ENCODE measurements at places on chromosomes 3 and 15.

GRCh38 chr15:35936284-35936683 lies 390.3 kb upstream of the DPH6 start:
- DNase-seq: no peak

- no peak for DNase-seq
These were observed 23.4 kb downstream of the GTF2E1 start for GRCh38 chr3:120765830-120766493.

DNA sequence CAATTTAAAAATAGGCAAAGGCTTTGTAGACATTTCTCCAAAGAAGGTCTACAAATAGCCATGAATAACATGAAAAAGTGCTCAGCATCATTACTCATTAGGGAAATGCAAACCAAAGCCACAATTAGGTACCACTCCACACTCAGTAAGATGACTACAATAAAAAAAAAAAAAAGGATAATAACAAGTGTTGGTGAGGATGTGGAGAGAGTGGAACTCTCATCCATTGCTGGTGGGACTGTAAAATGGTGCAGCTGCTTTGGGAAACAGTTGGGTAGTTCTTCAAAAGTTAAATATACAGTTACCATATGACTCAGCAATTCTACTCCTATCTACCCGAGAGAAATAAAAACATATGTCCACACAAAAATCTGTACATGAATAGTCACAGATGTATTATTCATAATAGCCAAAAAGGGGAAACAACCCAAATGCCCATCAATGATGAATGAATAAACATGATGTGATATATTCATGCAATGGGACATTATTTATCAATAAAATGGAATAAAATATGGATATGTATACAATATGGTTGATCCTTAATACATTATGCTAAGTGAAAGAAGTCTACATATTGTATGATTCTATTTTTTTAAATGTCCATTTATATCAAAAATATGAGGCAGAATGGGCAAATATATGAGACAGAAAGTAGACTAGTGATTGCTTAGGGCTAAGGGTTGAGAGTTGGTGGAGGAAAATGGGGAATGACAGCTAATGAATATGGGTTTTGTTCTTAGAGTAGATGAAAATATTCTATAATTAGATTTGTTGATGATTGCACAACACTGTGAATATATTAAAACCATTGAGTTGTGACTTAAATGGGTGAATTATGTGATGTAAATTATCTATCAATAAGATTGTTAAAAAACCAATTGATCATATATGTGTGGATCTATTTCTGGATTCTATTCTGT lies 66.1 kb upstream of the SMAD3 start:
- DNase-seq: no peak

- DNase-seq: no peak
These were observed 28.0 kb upstream of the PTX3 start for GRCh38 chr3:157408499-157409149.

GRCh38 chr3:184635126-184635525 lies 73.5 kb downstream of the EPHB3 start:
- no peak for DNase-seq

GRCh38 chr15:85379403-85380131 lies 836 bp upstream of the AKAP13 start:
- peak; percentile 68 for DNase-seq

- no peak for DNase-seq
These were observed 25.9 kb upstream of the SMAD3 start for GRCh38 chr15:67039384-67040075.

GRCh38 chr3:88150371-88150770 lies 612 bp downstream of the C3orf38 start:
- peak; percentile 29 for DNase-seq

DNA sequence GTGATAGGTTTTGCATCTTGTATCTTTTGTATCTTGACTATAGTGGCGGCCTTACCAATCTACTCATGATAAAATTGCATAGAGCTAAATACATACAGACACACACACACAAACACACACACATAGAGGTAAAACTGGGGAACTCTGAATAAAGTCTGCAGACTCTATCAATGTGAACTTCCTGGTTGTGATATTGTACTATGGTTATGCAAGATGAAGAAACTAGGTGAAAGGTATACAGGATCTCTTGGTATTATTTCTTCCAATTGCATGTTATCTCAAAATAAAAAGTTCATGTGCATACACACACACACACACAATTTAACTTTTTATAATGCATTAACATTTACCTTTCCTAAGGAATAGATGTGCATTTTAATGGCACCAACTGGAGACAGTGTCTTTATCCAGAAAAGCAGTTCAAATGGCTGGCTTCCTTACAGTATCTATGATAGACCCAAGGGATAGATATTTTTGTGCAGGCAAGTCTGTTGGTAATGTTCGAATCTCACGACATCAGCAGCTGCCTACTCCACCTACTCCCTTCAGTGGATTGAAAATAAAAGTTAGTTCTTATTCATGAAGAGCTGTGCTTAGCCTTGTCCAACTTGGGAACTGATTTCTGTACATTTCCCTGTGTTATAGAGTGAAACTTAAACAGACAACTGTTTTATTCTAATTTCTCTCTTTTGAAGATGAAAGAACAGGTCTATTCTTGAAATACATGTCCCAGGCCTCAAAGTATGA lies 46.9 kb upstream of the SPRED1 start:
- no peak for DNase-seq

DNA sequence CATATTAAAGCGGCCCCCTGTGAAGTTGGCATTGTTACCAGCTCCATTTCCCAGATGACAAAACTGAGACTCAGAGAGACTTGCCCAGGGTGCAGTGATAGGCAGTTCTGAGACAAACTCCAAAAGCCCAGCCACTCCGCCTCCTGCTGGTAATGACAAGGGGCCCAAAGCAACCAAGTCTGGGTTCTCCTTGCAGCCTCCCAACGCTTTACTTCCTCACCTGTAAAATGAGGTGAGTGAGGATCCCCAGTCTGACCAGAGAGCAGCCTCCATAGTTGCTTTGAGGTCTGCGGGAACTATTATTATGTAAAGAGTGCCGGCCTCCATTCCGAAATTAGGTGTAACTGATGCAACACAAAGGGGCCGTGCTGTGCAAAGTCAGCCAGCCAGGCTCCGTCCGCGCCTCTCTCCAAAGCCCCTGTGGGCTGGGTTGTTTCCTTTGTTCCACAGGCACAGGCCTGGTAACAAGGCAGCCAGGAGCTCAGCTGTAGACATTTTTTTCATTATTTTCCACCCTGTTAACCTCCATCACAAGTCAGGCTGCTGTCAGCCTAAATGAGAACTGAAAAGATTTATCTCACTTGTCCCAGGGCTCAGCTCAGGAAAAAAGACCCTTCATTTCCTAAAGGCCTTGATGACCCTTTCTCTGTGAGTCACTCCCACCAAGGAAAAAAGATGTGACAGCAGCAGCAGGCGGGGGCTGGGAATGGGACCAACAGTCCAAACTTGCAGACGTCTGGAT lies 139.1 kb upstream of the RAD18 start:
- no peak for DNase-seq

GRCh38 chr3:83873550-83873949 lies 1085.2 kb upstream of the CADM2 start:
- no peak for DNase-seq

DNA sequence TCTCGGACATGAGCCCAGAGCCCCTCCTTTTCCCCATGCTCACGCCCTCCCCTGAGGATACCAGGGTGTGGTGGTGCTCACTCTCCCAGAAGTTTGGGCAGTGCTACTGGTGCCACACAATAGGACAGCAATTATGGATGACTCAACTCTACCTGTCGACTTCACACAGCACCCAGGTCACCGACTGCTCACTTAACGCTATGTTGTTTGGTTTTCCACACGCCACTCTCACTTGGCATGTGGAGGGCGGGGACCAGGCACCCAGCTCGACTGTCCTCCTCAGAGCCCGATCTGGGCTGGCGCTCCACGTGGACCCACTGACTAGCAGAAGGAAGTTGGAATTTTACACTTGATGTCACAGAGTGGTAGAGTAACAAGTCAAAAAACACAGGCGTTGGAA lies 30.9 kb downstream of the STIMATE start:
- DNase-seq: no peak

DNA sequence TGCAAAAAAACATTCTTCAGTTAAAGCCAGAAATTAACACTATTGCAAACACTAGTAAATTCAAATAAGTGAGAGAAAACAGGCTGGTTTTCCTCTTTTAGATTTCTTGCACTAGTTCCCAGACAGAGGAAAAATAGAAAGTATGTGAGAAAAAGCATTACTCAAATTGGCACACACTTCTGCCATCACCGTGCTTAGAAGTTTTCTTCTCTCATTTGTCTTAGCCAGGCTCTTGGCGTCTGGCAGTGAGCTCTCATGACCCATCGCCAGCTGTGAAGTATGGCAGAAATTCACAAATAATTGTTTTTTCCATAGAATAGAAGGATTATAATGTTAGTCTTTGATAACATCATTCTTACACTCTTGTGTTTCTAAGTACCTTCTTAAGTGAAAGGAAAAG lies 515.9 kb downstream of the GBE1 start:
- no peak for DNase-seq

DNA sequence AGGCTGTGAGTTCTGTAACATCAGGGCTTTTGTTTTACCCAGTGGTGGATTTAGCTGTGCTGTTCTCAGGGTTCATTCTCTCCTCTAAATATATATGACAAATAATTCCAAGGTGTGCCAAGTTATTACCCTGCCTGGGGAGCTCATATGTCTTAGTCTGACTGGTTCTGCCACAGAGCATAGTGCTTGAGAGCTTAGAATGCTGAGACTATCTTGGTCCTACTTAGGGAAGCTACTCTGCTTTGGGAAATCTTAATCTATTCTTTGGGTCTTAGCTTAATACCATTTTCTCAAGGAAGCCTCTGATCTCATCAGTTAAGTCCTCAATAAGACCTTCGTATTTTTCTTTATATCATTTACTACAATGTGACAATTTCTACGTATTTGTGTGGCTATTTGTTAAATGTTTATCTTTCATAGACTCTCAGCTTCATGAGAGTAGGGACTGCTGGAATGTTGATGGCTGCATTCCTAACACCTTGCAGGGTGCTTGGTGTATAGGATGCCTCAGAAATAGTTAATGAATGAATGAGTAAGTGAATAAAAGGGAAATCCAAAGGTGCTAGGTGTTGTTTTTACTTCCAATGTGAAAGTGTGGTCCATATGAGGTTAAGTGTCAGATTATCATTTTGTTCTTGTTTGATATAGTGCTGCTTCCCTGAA lies 1.8 kb downstream of the OTOL1 start:
- no peak for DNase-seq

DNA sequence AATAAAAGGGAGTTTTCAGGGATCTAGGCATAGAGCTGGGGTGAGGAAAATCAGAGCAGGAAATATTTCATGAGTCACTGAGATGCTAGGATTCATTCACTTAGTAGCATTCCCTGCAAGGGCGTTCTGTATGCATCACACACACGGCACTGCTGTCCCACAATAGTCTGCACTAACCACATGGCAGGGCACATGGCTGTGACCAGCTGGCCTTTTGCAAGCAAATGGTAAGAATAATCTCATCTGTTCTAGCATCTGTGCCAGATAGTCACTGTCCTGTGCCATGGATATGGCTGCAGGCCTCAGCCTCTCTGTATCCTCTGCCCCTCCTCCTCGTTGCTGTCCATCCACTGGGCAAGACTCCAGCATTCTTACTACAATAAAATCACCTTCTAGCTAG lies 37.8 kb downstream of the BOC start:
- DNase-seq: no peak

DNA sequence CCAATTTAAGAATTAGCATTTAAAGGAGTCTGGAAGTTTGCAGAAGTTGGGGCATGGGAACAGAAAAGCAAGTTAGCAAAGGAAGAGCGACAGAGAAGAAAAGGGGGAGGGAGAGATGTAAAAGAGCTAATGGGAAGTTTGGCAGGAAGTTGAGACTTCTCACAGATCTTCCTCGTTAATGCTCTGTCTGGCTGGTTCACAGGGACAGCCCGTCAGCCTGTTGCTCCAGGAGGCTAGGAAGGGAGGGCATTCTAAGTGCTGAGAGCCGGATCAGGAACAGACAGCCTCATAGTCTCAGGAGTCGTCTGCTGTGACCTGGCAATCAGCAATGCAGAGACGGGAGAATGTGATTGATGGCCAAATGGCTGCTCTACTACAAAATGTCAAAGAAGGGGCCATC lies 150.3 kb downstream of the AGBL1 start:
- no peak for DNase-seq

- DNase-seq: no peak
These were observed 34.3 kb upstream of the NEO1 start for GRCh38 chr15:73017987-73018386.

DNA sequence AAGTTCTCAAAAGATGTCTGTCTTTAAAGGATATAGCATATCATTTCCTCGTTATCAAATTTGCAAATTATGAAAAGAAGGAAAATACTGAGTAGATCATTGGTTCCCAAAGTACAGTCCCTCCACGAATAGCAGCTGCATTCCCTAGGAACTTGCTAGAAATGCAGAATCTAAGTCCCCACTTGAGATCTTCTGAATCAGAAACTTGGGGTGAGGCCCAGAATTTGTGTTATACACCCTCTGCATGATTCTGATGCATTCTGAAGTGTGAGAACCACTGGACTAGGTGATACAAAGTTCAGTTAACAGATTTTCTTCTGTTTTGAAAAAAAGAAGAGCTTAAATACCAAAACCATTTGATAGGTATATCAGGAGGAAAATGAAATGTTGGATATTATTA lies 77.1 kb downstream of the SLC25A26 start:
- DNase-seq: peak; percentile 48

DNA sequence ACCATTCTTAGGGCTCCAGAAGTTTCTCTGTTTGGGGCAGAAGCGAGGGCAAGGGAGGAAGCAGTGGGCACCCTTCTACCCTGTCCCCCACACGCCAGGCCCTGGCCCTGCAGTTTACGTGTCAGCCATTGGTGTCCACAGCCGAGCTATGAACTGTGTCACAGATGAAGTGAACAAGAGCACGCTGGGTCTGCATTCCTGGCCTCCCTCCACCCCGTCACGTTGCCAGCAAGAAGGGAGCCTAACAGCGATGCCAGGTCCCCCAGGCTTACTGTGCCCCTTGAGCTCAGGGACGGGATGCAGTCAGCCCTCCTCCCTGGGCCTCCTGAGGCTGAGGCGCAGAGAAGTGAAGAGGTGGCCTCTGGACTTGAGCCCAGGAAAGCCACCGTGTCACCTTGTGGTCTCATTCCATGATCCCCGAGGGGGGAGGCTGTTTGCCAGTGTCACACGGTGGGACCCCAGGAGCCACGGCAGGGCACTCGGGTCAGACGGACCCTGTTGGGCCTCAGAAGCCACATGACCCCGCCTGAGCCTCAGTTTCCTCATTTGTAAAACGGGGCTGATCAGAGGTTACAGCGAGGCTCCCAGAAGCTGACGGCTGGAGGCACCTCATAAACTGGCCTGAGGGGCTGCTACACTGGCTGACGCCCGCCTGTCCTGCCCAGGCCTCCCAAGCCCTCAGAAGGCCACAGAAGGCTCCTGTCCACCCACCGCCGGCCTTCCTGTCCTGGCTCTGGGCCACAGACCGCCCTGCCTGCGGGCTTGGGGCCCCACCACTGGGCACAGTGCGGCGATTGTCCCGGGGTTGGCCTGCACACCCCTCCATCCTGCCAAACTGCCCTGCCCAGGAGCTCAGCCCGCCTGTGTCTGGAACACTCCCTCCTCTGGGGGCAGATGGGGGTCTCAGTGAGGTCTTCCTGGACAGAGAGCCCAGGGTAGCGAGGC lies 18.6 kb downstream of the IQSEC1 start:
- no peak for DNase-seq

All from CD4-positive, alpha-beta T cell treated with Interleukin-4 for 4 hours (primary cell).